ENCODE measurements at places on chromosomes 16 and 17.
A peak's percentile ranks its signal among the peaks of the same experiment; 100 is the strongest.

DNA sequence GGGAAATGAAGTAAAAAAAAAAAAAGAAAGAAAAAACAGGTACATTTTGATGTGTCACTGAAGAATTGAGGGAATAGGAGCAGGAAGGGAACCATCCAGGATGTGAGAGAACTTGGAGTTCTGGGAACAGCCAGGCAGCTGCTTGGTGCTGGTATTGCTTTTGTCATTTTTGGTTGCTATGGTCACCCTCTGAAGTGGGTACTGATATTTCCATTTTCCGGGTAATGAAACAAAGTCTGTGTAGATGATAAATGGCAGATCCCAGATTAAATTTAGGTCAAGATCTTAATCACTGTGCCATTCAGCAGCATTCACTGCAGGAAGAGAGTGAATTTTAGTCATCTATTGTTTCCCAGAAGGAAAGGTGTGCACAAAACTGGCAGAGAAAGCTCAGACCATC lies 93.6 kb downstream of the ABCA8 start:
- no peak for DNase-seq

- no peak for DNase-seq
Observed at GRCh38 chr16:82063456-82064082, 28.5 kb downstream of the HSD17B2 start.

- DNase-seq = peak; percentile 34
Observed at GRCh38 chr17:80585890-80586845, 41.5 kb downstream of the RPTOR start.

DNA sequence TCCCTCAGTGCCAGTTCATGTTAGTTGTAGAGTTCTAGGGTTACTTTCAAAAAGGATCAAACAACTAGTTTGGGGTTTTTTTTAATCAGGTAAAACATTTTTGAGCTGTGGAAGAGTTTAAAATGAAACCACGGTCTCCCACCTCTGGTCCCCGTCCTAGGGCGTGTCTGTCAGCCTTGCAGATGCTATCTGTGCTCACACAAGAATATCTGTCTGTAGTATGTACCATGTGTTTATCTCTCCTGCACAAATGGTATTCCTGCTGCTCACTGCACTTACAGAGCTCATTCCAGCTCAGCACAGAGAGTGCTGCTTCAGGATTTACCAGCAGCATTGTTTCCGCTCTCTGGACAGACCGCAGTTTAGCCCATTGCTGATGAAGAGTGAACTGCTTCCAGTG lies 38.9 kb downstream of the UBN1 start:
- no peak for DNase-seq

GRCh38 chr17:33751702-33752065 lies 458.6 kb upstream of the ASIC2 start:
- no peak for DNase-seq

- DNase-seq = no peak
Observed at GRCh38 chr16:10847176-10847575, 28.6 kb upstream of the TVP23A start.

DNA sequence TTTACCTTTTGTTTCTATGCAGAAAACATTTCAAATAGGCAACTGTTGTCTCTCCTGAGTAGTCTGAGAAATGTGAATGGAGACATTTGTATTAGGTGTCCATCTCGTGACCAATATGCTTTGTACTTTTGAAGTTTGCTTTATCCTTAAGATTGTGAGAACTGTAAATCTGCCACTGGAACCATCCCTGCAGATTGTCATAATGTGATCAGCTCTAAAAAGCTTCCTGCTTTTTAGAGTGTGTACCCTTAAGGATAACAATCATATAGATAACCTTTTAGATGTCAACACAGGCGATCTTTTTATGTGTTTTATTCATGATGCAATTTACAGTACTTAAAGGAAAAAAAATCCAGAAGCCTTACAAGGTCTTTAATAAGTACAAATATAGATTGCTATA lies 63.5 kb downstream of the PRKCA start:
- no peak for DNase-seq

DNA sequence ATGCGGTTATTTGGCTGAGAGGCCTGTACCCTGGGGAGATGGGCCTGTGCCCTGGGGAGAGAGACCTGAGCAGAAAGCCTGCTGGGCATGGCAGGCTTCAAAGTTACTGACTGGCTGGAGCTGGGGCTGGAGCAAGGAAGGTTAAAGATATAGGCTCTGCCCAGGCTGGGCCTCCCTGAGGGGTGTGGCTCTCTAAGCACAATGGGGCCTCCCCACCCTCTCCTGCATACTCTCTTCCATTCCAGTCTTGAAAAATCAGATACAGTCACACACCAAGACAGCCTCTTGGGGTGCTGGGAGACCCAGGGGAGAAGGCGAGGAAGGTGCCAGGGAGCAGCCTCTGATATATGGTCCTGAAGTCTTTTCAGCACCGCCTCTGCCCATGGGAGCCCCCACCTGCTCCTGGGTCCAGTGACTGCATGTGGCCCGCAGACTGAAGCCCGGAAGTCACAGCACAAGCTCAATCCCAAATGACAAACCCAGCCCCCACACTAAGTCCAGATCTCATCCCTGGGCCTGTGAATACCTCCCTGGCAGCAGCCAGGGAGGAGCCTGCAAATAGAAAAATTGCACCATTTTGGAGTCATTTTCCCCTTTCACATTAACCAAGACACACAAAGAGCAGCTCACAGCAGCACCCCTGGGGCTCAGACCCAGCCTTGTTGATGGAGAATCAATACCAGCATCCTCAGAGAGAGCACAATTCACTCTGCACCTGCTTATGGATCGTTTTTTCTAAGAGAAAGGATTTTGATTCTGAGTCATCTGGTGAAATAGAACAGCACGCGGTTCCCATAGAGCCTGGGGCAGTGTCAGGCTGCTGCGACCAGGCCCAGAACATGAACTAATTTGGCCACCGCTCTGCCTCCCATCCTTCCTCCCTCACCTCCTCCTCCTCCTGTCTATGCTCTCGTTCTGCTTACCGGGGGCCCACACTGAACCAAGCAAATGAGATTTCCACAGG lies 25.6 kb upstream of the CACNG1 start:
- DNase-seq = no peak

DNA sequence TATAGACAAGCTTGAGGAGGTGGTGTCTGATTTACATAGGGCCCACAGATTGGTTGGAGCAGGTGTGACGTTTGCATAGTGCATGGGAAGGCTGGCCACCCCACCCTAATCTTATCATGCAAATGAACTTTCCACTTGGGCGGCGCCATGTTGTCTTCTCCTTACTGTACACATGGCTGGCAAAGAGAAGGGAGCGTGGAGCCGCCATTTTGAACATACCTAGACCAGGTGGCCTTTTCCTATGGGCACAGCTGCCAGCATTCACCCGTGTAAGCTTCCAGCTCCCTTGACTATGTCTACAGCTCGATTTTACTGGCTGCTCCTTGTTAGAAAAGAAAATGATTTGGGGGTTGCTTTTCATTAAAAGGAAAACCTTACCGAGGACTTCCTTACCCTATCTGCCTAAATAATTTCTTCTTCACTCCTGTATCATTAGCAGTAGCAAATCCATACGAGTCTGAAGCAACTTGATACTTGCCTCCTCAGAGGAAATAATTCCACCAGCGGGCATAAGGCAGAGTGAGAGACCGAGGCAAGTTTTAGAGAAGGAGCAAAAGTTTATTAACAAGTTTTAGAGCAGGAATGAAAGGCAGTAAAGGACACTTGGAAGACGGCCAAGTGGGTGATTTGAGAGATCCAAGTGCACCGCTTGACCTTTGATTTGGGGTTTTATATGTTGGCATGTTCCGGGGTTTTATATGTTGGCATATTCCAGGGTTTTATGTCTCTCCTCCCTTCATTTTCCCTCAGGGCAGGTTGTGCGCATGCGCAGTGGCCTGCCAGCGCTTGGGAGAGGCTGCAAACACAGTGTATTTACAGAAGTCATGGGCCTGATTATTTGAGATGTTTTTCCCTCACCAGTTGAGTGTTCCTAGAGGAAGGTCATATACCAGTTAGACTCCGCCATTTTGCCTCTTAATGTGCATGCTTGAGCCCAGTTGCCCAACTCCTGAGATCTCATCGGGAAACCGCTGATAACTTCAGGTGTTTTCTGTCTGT lies 65.7 kb downstream of the MARF1 start:
- DNase-seq = no peak

DNA sequence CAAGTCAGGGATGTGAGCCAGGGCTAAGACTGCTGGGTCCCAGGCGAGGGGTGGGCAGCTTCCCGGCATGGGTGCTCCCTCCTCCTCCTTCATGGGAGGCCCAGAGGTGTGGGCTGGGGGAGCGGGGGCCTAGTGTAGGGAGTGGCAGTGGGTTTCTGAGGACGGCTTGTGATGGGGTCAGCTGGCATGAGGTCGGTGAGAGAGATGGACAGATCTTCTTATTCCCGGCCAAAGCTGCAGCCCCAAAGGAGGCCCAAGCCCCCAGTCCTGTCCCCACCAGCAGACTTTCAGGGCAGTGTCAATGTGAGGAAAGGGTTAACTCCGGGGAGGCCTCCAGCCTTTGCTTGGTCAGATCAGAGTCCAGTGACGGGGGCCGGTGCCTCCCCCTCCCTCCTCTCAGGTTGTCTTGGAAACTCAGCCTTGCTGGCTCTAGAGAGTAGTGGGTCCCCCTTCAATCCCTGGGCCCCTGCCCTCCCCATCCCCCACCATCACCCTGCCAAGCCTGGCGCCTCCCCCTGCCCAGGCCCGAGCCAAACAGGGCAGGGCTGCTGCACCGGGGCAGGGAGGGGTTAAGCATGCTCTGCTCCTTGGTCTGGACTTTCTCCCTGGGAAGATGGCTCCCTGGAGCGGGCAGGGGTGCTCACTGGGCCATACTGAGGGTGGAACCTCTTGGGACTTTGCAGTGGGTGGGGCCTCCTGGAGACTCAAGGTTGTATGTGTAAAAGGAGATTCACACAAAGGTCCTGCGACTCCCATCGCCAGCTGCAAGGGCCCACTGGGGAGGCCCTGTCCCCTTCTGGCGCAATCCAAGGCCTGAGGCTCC lies 12.4 kb downstream of the NAT9 start:
- DNase-seq = no peak

GRCh38 chr16:75703306-75703705 lies 2.0 kb upstream of the DUXB start:
- no peak for DNase-seq

DNA sequence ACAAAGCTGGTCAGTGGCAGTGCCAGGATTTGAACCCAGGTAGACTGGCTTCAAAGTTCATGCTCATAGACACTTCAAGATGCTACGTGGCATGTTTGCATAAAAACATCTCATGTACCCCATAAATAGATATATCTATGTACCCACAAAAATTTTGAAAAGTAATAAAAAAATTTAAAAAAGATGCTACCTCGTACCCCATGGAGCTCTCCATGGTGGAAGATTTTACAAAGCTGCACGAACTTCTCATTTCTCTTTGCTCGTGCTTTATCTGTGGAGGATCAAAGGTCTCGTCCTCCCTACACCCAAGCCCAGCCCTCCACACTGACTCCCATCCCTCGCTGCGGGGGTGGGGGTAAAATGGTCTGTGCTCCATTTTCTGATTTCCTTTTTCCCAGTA lies 135.5 kb downstream of the HAPSTR1 start:
- no peak for DNase-seq

DNA sequence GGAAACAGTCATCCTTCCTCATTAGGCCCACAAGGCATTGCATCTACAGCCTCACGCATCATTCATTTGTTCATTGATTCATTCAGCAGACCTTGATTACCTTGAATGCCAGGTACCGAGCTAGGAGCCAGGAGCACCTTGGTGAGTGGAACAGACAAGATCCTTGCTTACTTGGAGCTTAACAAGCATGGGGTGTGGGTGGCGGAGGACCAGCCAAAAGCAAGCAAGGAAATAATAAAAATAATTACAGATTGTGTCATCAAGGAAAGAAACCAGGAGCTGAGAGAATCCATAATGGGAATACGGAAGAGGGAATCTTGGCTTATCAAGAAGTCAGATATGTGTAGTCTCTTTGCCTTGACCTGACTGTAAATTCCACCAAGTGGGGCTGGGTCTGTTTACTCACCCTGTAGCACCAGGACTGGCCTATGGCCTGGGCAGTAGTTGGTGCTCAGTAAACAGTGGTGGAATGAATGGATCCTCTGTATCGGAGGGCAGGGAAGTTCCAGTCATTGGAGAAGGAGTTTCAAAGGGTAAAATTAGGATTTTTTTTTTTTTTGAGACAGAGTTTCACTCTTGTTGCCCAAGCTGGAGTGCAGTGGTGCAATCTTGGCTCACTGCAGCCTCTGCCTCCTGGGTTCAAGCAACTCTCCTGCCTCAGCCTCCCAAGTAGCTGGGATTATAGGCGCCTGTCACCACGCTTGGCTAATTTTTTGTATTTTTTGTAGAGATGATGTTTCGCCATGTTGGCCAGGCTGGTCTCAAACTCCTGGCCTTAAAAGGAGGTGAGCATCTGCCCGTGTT lies 157.7 kb downstream of the MSI2 start:
- DNase-seq = no peak

DNA sequence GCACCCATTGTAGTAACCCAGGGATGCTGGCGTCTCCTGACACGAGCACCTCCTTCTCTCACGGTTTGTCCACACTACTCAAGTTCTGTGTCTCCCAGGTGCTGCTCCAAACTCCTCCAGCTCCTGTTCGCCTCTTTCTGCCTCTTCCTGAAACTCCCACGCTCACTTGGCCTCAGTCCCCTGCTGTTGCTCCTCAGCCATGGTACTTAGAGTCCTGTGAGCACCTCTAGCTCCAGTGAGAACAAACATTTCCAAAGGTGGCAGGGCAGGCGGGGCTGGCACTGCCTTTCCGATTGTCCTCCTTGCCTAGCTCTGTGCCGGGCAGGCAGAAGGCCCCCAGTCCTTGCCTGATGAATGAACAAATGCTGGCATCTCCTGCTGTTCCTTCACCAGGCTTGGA lies 146.1 kb downstream of the SDK2 start:
- no peak for DNase-seq

- DNase-seq = no peak
Observed at GRCh38 chr17:19759568-19760549, 11.8 kb upstream of the ALDH3A1 start.

GRCh38 chr17:58315281-58315711 lies 13.3 kb downstream of the TSPOAP1 start:
- no peak for DNase-seq

DNA sequence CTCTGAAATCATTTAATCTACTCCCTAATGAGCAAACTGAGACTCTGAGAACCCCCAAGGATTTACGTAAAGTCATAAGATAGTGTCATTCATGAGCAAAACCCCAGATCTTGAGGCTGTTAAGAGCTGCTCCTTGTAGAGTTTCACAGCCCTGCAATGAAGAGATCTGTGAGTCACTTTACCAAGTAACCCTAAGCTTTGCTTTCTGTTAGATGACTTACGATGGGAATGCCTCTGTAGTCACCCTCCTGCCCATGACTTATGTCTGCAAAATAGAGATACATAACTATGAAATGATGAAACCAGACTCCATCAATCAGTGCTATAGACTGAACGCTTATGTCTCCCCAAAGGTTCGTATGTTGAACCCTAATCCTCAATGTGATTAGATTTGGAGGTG lies 117.7 kb downstream of the HS3ST3A1 start:
- peak; percentile 12 for DNase-seq

DNA sequence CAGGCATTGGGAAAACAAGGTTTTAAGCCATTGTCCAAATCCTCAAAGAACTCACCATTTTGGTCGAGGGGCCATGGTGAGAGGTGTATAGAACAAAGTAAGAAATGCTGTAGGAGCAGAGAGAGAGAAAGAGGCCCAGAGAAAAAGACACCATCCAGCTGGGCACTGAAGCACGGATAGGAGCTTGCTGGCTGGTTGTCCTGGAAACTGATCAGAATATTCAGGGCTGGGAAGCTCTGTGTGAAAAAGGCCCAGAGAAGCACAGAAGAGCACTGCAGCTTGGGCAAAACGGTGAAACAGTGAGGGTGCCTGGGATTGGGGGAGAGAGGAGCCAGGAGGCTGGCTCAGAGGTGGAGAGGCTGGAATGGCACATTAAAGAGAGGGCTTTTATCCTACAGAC lies 16.5 kb downstream of the HS3ST3B1 start:
- DNase-seq = no peak

All from fibroblast of skin of back (primary cell).